ENCODE measurements at places on chromosomes 6 and 20.
A peak's percentile ranks its signal among the peaks of the same experiment; 100 is the strongest.

DNA sequence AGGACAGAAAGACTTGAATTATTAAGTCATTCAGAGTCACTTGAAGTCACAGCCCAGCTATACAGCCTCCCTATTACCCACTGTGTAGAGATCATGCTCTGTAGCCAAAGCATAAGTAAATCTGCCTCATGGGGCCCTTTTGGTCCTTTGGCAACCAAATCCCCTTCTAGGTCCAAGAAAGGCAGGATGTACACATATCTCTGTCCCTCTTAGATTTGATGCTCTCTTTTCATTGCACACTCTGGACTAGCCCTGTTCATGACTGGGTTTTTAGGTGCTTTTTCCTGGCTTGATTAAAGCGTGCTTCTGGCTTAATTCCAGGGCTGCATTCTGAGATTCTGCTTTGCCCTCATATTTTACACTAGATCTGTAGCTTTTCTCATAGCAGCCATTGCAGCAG lies 296.8 kb downstream of the TENT5A start:
- DNase-seq: no peak

GRCh38 chr20:5509803-5510202 lies 193.0 kb upstream of the PROKR2 start:
- no peak for DNase-seq

GRCh38 chr6:125789167-125789566 lies 1.6 kb upstream of the NCOA7 start:
- no peak for DNase-seq

- DNase-seq: no peak
Measured at GRCh38 chr6:87832025-87832825, 130.2 kb upstream of the AKIRIN2 start.

DNA sequence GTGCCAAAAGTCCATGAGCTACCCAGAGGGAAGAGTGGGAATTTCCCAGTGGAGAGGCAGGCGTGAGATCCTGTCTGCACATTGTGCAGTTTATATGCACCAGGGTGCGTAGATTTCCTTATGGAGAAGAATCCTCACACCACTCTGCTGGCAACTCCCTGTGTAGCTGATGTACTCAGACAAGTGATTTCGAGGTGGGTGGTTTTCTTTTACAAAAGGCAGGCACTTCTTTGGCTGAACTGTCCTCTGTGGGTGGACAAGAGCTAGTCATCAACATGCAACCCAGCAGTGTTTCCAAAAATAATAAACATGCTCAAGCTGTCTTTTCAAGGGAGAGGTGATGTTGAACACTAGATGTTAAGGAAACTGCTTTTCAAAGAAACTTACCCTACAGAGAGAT lies 121.7 kb upstream of the NXT1 start:
- peak; percentile 55 for DNase-seq

DNA sequence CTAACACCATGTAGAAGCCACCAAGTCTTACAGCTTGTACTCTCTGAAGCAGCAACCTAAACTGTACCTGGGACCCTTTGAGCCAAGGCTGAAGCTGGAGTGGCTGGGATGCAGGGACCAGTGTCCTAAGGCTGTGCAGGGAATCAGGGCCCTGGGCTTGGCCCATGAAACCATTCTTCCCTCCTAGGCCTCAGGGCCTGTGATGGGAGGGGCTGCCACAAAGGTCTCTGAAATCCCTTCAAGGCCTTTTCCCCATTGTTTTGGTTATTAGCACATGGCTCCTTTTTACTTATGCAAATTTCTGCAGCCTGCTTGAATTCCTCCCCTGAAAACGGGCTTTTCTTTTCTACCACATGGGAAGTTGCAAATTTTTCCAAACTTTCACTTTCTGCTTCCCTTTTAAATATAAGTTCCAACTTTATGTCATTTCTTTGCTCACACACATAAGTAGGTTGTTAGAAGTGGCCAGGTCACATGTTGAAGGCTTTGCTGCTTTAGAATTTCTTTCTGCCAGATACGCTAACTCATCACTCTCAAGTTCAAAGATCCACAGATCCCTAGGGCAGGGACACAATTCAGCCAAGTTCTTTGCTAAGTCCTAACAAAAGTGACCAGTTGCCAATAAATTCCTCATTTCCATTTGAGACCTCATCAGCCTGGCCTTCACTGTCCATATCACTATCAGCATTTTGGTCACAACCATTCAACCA lies 28.2 kb upstream of the ATXN1 start:
- no peak for DNase-seq

- DNase-seq: no peak
Measured at GRCh38 chr6:13256266-13257001, 71.9 kb downstream of the TBC1D7 start.

GRCh38 chr20:12110711-12111110 lies 193.0 kb downstream of the BTBD3 start:
- no peak for DNase-seq

DNA sequence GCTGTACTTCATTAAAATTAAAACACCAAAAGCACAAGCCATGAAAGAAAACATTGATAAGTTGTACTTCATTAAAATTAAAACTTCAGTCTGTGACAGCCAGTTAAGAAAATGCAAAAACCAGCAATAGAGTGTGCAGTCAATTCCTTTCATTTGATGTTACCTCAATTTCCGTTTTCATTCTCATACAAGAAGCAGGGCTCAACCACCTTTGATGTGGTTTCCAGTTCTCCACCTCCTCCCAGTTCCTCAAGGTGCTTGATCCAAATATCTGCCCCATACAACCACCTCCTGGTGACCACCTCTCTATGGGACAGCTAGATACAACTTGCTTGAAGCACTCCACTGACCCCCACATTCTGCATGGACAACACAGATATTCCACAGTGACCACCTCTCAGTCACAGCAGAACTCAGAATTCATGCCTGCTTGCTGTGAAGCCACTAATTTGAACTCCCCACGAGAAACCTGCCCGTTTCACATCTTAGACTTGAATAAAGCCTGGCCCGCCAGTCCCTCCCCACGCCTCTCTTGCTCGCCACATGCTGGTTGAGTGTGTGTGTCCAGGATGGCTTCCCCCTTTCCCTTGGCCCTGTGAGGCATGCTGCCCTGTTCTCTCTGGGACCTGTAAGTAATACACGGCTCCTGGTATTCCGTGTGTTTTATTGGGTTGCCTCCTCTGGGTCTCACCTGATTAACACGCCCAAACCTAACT lies 66.1 kb downstream of the FAM50B start:
- DNase-seq: no peak

- DNase-seq: no peak
Measured at GRCh38 chr20:40335901-40336351, 353.1 kb downstream of the MAFB start.

- no peak for DNase-seq
Measured at GRCh38 chr20:50629670-50630045, 61.7 kb downstream of the RIPOR3 start.

DNA sequence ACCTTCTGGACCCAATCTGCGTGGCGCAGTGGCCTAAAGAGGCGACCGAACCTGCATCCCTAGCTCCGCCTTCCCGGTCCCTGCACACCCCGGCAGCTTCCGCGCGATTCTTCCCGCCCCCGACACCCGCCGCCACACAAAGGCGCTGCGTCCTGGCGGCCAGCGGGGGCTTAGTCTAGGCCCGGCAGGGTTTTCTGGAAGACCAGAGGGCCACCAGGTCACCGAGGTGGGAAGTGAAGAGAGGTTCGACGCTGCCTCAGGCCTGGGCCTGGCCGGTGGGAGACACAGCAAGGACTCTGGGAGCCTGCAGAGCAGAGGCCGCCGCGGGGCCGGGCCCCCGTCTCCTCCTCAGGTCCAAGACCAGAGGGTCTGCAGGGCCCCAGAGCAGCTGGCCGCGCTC lies 154.9 kb downstream of the OR2B2 start:
- DNase-seq: no peak

DNA sequence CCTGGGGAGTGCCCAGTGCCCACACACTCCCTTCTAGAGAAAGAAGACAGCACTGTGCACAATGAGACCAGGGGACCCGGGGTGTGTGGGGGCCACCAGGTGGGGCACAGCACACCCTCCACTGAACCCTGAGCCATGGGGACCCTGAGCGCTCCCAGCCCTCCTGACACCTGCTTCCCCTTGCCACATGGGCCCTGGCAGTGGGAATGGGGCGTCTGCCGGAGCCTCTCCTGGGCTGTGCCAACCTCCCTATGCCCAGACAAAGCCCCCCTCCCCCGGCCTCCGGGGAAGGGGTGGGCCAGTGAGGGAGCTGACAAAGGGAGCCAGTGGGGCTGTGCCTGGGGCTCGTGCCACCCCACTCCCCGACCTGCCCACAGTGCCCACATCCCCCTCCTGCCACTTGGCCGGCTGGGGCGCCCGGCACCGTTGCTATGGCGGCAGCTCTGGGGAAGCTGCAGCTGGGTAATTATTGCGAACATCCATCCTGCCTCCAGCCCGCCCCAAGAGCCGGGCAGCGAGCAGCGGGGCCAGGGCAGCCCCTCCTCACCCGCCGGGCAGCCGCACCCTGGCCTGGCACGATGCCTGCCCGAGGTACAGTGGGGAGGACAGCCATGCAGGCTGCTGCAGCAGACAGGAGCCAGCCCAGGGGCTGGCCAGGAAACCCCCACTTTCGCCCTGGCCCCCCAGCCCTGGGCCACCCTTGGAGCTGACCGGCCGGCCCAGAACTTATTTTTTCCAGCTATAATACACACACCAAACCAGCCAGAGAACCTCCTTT lies 41.9 kb upstream of the NOL4L start:
- no peak for DNase-seq

DNA sequence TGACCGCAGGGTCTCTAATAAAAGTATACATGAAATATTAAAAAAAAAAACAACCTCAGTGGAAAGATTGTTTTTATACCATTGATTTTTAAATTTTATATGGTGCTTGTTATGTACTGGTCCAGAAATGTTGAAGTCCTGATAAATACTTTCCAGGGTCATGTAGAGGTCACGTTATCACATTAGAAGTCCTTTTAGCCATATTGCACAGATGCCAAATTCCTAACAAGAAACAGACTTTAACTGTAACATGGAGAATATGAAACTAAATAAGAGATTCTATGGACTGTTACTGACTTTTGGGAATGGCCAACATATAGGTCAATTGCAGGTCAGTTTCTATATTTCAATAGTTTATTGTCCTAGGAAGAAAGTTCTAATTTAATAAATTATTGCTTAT lies 89.0 kb downstream of the ADGRB3 start:
- DNase-seq: no peak

- no peak for DNase-seq
Measured at GRCh38 chr6:31797588-31797987, 2.0 kb upstream of the VARS1 start.

- DNase-seq: no peak
Measured at GRCh38 chr6:410555-411395, 19.2 kb downstream of the IRF4 start.

DNA sequence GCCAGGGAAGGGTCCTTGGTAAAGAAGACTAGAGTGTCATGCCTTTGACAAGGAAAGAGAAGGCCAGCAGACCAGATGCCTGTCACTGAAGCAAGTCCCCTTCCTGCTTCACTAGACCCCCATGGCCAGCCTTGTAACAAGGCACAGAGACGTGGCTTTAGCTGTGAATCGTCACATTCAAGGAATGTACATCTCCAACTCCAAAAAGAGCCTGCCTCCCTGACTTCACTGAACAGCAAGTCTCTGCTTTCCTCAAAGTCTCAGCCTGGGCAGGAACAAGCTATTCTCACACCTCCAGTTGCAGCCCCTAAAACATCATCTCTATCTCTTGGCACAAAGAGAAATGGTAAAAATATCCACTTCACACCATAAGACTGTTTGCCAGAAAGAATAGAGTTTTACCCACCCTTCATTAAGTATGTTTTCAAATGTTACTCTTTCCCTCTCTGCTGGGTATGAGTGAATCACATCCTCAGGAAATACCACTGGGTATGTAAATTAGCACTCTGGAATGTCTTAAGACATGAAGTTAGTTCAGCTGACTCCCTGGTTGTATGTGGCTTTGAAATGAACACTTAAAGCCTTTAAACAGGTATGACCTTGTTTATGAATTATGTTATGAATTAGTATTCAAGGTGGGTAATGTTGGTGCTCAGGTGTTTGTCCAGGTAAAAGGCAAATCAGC lies 46.4 kb upstream of the NT5E start:
- no peak for DNase-seq

DNA sequence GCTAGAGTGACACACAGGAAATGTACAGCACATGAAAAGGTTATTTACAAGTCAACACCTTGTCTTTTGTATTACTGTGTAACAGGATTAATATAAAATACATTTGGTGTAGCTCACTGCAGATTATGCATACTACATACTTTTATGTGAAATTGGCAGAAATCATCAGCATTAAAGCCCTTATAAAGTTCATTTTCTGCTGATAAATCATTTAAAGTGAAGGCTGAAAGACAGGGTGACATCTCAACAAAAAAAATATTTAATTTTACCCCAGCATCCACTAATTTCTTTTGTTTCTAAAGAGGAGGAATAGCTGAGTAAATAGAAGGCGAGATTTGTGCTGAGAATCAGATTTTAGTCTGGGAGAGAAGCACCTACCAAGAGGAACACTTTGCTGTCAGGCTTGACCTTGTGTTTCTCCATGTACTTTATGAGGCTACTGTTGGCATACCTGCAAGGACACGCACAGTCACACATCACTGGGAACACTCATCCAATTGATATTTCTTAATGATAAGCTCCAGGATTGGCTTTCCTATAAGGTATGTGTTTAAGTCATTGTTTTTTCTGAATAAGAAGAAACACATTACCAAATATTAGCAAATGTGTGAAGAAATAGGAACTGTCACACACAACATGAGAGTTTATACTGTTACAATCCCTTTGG lies 146.6 kb upstream of the SLC22A16 start:
- no peak for DNase-seq

DNA sequence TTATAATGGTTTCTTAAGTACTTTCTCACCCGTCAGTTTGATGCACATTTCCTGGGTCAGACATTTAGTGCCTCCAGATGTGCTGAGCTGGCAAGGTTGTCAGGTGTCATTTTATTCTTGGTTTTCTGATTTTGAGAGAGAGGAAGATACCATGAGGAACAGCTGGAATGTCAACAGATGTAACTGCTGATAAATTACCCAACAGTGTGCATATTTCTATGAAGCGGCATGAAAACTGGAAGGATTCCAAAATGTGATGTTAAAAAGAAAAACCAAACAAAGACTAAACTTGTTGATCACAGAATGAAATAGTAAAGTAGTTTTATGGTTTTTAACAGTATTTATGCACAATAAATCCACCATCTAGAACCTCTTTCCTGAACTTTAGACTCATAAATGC lies 447.3 kb downstream of the HDGFL1 start:
- no peak for DNase-seq

- no peak for DNase-seq
Measured at GRCh38 chr6:75114806-75115205, 91.0 kb downstream of the COL12A1 start.

Measured in AG09319 (cell line).